ENCODE measurements at places on chromosomes 4 and X.
A peak's percentile ranks its signal among the peaks of the same experiment; 100 is the strongest.

DNA sequence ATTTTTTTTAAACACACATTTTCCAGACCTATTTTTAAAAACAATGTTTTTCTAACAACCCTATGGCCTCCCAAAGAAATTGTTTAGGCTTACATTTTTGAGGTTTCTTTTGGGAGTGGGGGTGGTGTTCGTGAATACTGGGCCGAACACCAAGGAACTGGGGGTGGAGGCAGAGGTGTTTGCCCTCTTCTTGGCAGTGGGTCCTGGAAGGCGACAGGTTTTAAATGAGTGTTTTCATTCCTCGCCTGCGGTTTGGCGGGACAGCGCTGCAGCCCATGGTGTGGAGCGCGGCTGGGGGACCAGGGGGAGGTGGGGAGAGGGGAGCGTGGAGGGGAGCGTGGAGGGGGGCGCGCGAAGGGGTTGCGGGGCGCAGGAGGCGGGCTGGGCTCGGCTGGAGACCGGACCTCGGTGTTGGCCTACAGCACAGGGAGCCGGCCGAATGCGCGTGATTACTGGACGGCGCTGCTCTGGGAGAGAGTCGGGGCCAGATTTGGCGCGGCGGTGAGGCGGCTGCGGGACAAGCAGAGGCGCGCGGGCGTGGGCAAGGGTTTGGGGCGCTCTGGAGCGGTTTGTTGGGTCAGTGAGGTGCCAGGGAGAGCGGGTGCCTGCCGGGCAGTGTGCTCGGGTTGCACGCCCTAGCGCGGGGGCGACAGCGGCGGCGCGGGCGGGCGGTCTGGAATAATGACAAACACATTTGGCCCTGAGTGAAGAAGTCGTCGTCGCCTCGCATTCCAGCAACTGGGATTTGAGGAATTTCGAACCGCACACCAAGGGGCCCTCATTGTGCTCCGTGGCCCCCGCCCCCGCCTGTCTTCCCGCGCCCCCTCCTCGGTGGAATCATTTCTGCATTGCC, 764 bp downstream of the PDGFRA start:
- DNase-seq, result no peak

DNA sequence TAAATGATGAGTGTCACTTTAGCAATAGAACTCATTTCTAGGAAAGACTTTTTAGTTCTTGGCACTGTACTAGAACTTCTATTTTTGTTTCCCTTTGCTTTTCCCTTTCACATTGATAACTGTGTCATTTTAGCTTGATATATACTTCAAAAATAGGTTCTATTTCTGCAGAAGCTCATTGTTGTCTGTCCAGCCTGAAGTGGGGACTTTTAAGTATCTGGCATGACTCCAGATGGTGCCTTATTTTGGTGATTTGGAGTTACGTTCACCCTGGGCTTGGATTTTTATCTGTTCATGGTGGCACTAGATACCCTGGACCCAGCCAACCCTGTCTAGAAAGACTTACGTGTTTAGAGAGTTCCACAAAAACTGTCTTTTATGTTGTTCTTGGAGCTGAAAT, 3.4 kb downstream of the ABHD18 start:
- DNase-seq, result no peak

- DNase-seq, result no peak
These were observed 218.1 kb upstream of the FAT4 start for GRCh38 chr4:125096662-125097061.

DNA sequence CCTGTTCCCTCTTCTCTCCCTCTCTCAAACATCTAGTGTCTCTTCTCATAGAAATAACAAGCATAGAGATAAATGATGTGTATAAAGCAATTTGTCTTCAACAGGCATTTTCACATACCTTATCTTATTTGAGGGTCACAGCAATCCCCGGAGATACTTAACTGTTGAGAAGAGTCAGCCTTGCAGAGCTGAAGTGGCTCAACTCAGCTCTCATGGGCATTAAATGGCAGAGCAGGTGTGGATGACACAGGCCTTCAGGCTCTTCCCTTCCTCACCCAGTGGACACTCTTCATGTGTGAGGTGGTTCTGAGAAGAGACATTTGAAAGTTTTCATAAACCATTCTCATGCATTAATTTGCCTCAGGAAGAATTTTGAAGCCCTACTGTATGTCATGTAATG, 134.2 kb downstream of the AFF2 start:
- DNase-seq, result no peak

DNA sequence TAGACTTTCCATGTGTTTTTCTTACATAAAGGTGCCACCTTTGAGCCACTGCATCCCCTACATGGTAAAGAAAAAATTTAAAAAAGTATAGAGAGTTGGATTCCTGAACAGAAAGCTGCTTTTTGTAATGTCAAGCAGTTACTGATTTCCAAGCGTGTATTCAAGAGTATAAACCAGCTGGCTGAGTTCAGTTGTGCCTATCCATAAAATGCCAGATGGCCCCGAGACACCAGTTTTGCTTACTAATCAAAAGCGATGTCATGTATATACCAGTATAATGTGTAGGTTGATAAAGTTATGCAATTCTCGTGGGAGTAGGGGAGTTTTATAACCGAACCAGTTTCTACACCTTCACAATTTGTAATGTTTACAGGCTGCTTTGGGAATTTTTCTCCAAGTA, 26.2 kb upstream of the PNPLA4 start:
- no peak for DNase-seq

DNA sequence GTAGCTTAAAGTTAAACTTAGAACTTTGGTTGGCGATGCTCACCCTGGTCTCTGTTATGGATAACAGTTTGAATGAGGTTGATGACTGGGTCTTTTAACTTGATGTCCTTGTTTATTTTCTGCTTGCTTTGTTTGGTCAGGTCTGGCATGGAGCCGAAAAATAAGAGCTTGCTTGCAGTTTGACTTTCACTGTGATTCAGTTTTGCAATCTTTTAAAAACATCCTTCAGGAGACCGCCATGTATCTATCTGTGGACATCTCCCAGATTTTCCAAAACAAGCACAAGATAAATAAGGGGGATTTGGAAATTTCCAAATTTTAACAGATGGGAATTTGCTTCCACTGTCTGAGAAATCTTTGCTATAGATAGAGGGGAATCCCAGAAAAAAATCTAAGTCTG, 246.7 kb downstream of the PALLD start:
- DNase-seq, result no peak

- DNase-seq, result no peak
These were observed 24.2 kb downstream of the HAUS3 start for GRCh38 chr4:2217726-2218125.

GRCh38 chrX:71912156-71912555, 1.5 kb downstream of the NHSL2 start:
- DNase-seq, result no peak

DNA sequence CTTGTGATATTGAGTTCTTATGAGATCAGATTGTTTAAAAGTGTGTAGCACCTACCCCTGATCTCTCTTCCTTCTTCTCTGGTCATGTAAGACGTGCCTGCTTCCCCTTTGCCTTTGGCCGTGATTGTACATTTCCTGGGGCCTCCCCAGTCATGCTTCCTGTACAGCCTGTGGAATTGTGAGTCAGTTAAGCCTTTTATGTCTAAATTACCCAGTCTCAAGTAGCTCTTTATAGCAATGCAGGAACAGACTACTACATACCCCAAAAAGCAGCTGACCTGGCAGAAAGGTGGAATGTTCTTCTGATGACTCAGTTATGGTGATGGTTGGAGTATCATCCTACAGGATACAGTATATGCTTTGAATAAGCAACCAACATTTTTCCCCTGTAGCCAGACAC, 11.4 kb upstream of the MCUB start:
- peak; percentile 27 for DNase-seq

DNA sequence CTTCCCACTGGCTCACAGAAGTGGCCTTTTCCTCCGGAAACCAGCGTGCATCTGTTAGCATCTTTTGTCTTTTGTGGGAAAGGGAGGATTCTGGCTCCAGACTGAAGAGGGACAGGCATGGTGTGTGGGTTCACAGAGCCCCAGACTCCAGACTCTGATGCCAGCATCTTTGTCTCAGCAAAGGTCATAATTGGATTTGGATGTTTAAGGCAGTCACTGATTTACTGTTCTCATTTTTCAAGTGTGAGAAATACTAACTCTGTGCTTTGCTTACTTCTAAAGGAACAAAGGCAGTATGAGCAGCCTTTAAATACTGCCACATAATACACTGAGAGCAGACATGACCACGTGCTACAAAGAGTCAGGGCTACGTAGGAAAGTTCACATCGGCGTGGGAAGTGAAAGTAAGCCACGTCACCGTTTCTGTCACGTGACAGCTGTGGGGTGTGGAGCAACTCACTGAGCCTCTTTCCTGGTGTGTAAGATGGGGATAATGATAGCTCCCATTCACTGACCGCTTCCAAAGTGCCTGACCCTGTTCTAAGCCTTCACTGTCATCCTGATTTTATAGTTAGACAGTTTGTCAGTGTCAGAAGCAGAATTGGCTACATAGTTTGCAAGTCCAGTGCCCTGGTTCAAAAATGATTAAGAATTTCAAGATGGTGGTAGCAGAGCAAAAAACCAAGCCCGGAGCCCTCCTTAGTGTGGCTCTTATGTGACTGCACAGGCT, 24.8 kb upstream of the TMSB4X start:
- DNase-seq, result peak; percentile 91

- DNase-seq, result no peak
These were observed 71.0 kb downstream of the MGST2 start for GRCh38 chr4:139736661-139737060.

- DNase-seq, result no peak
These were observed 12.1 kb upstream of the ETNPPL start for GRCh38 chr4:108774809-108775530.

- no peak for DNase-seq
These were observed 52.4 kb downstream of the DLG3 start for GRCh38 chrX:70497026-70497425.

GRCh38 chr4:24212642-24213041, 322.8 kb upstream of the PPARGC1A start:
- DNase-seq, result no peak

GRCh38 chrX:143095321-143095720, 69.6 kb downstream of the SPANXN4 start:
- no peak for DNase-seq

GRCh38 chr4:76688619-76689144, 209.3 kb downstream of the SOWAHB start:
- no peak for DNase-seq

GRCh38 chrX:18598413-18598812, 73.5 kb downstream of the RS1 start:
- DNase-seq, result no peak

Measured in activated CD4-positive, alpha-beta T cell treated with anti-CD3 and anti-CD28 coated beads, Interleukin-2, Interleukin-6, amounts not matched to agents 100 ng/mL and 50 ng/mL, durations not matched to agents 16 hours and 8 hours (primary cell).